Upper lobe of right lung (tissue), 1 donor: ENCODE measurements at places on chromosomes 16 and 17.

- peak; percentile 22 for DNase-seq
Measured at GRCh38 chr16:67017421-67017750, 11.6 kb upstream of the CBFB start.

GRCh38 chr16:75011634-75012307, 12.9 kb downstream of the ZNRF1 start:
- DNase-seq: no peak

DNA sequence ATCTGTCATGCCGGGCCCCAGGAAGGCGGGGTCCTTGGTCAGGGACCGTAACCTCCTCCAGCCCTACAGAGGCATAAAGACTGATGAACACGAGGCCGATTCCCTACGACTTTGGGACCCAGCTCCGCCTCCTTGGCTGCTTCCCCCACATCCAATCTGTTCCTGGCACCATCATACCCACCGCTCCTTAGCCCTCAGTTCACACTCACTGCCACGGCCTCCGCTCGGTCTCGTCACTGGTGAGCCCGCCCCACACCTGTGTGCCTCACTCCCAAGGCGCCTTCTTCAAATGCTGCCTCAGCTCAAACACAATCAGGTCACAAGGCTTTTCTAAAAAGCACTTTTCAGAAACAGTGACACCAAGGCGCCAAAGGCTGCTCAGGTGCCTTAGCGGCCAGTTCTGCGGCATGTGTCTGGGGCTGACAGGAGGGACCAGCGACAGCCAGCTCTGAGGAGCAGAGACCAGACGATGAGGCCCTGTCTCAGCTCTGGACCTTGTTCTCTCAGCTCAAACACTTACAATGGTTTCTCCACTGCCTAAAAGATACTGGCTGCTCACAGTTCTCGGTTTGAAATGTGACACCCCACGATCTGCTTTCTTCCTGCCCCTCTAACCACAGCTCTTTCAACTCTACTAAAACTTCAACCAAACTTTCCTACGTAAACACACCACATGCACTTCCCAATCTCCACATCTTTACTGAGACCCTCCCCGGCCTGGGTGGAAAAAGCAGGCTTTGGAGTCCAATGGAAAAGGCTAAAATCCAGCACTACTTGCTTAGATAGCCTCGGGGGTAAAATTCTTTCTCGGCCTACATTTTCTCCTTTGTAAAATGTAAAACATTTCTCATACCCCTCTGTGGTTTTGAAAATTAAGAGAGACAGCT, 33.2 kb downstream of the CYB5D2 start:
- DNase-seq: no peak

DNA sequence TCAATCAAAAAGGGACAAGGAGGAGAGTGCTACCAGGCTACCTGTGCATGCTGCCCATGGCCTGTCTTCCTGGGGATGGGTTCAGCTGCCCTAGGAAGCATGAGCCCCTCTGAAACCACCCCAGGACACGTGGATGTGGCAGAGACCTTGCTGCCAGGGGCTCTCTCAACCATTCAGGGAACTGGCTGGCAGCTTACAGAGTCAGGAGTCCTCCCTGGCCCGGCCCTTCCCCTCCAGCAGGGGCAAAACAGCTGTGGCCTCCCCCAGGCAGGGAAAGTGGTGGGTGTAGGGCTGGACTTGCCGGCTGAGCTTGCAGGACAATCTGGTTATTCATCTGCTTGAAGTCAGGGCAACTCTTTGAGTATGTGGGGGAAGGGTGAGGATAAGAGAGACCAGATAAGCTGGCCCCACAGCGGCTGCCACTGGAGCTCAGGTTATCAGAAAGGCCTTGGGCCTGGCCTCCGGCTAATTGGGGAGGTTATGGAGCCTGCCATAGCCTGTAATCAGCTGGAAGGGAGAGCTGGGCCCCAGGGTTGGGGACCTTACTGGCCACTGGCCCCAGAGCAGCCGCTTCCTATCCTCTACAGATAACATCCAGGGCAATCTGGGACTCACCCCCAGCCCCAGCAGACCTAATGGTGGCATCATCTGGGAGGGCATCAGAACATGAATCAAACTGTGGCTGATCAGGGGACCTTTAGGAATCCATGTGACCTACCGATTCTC, 5.6 kb upstream of the TBX2 start:
- DNase-seq: no peak

DNA sequence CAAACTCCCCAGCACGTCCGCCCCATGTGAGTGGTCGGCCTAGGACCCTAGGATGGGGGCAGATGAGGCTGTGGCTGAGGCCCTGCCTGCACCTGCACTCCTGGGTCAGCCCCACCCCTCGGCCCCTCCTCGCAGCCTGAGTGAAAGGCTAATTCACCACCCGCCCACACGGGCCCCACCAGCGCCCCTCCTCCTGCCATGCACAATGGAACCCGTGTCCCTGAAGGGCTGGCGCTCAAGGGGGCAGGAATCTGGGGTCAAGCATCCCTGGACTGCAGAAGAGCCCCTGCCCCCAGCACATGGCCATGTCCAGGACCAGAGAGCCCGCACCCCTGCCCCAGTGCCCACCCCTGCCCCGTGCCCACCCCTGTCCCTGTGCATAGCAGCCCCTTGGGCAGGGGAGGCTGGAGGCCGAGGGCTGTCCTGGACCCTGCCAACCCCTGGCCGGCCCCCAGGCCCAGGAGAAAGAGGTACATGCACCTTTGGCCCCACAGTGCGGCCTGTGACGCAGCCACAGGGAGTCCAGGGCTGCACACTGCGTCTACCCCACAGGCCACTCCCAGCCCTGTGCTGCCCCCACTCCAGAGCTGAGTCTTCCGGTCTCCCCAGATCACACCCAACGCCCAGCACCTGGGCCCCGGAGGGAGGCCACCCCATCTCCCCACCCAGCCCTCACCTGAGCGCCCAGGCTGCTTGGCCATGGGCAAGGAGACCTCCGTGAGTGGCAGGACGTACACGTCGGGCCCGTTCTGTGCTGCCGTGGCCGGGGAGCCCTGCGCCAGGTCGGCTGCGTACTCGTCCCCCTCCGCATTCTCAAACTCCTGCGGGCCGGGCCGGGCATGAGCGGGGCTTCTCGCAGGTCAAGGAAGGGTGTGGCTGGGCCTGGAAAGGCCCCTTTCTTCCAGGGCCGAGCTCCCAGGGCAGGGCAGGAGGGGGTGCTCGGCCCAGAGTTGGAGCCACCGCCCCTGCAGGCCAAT, 34.6 kb upstream of the PVALEF start:
- DNase-seq: peak; percentile 79

- DNase-seq: no peak
Measured at GRCh38 chr16:4780235-4780634, 7.9 kb downstream of the SEPTIN12 start.

- no peak for DNase-seq
Measured at GRCh38 chr16:64715624-64716023, 406.2 kb downstream of the CDH11 start.

DNA sequence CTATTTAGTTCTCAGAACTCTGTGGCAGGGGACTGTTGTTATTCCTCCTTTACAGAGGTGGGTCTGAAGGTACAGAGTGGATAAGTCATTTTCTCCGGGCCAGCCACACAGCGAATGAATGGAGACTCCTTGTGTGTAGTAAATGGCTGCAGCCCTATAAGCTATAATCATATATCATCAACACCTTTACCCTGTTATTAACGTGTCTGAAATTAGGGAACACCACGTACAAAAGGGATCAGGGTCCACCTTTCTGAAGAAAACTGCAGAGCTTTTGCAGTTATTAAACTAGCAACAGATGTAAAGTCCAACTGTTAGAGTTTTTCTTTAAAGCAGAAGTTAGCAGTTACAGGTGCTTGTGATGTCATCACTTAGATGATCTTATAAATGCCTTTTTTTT, 696.7 kb downstream of the MAF start:
- no peak for DNase-seq

DNA sequence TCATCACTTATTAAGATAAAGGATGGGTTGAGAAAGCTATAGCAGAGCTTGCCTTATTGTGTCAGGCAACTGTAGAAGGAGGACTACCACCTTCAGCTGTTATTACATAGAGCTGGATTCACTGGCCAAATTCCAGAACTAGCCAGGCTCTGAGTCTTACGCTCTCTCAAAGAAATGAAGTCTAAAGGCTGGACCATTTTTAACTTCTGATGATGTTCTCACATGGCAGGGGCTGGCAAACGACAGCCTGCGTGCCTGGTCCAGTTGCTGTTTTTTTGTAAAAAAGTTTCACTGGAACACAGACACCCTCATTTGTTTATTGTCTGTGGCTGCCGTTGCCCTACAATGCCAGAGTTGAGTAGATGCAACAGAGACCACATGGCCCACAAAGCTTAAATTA, 21.2 kb downstream of the TRAF4 start:
- no peak for DNase-seq

- peak; percentile 95 for DNase-seq
Measured at GRCh38 chr16:68529931-68530701, 9.0 kb upstream of the ZFP90 start.

DNA sequence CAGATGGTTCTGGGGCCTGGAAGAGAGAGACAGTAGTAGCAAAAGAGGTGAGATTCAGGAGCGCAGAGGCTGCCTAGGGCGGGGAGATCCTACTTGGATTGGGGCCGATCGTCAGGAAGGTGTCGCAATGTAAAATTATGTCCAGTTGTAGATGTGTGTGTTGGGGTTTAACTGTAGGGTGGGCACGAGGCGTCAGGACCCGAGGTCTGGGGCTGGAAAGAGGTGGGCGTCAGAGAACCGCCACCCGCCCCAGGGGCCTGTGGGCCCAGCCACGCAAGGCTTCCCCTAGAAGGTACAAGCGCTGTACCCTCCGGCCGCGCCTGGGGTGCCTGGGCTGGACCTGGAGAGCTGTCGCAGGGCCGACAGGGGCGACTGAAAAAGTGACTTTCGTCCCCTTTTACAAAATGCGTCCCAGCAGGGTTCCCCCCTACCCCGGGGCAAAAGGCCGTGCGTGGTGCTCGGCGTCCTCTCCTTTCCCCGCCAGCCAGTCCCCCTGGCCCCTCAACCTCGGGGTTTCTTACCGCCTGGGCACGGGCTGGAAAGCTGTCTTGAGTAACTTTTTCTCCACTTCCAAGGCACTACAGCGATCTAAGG, 2.8 kb downstream of the IRX3 start:
- DNase-seq: no peak

DNA sequence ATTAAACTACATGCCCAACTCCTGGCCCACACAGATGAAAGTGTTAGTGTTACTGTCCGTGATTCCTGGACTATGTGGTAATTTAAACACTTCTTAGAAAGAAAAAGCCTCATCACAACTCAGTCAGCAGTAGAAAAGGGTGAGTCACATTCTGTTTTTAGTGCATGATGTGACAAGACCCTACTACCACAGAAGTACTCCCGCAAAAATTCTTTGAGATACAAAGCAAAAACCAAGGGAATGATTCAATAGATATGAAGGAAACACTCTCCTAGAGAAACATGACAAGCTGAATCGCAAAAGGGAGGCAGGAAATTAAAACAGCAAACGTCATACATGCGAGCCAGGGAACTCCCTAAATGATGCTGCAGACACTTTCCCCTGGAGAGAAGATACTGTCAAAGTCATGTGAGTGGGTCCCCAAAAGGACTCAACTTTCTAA, 14.4 kb downstream of the SNN start:
- no peak for DNase-seq

GRCh38 chr17:39653662-39654331, 11.4 kb upstream of the TCAP start:
- peak; percentile 84 for DNase-seq

- no peak for DNase-seq
Measured at GRCh38 chr16:28151180-28151579, 60.6 kb downstream of the XPO6 start.

- DNase-seq: no peak
Measured at GRCh38 chr16:67035364-67035763, 6.4 kb downstream of the CBFB start.

DNA sequence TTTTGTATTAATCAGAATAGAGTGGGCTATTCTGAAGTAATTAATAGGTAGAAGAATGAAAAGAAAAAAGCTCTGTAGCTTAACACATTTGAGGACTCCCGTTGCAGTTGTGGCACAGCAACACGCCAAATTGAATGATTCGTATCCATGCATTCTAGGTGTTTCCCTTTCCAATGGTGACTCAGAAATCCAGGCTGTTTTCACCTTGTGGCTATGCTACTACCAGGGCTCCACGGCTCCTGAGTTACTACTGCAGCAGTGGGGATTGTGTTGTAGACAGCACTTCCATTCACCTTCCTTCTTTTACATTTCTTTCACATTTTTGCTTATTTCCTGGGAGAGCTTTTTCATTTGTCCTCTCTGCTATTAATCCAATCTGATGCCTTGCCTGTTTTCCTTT, 1616.4 kb downstream of the CDH8 start:
- DNase-seq: no peak

GRCh38 chr17:62808576-62808970, 459 bp upstream of the MARCHF10 start:
- no peak for DNase-seq

DNA sequence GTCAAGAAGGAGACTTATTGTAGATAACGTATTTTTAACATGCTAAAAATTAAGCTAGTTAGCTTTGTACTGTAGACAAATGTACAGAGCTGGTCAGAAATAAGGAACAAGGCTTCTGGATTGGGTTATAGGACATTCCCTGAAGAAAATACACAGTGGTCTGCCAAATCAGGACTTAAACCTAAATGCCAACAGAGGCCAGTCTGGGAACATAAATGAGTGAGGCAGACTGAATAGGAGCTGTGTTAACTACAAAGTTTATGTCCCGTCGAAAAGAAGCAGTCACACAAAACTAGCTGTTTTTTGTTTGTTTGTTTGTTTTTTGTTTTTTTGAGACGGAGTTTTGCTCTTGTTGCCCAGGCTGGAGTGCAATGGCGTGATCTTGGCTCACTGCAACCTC, 120.4 kb upstream of the C17orf78 start:
- DNase-seq: no peak

DNA sequence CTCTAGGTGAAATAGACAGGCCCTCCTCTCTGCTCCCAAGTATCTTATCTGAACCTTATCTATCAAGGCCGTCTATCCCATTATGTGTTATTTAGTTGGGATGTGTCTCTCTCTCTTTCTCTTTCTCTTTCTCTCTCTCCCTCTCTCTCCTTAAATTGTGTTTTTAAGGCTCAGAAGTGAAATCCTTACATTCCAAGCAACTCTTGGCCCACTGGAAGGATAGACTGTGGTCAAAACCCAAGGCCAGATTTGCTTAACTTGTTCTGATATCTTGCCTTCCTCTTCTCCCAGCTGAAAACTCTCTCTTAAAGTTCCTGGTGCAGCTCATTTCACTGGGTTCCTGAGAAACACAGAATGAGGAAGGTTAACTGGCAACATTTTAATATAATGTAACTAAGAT, 14.7 kb downstream of the CDRT4 start:
- DNase-seq: no peak

- DNase-seq: no peak
Measured at GRCh38 chr17:77437747-77438146, 297.0 kb downstream of the SEC14L1 start.

- DNase-seq: no peak
Measured at GRCh38 chr16:28186752-28187151, 25.0 kb downstream of the XPO6 start.

- no peak for DNase-seq
Measured at GRCh38 chr16:87098976-87099720, 218.0 kb downstream of the C16orf95 start.

DNA sequence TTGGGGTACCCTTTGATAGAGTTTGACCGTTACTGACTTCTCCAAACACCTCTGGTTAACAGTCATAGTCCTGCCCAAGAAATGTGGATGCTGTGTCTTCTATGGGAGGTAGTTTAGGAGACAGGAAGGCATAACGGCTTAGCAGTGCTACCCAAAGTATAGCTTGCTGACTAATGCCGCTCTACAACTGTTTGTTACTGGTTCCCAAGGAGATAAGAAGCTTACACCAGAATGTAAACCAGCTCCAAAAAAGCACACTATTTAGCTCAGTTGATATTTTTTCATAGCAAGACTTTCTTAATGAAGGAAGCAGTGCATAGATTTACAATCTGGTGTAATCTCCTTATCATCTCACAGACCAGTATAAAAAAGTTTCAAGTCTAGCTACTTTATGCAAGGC, 95.7 kb downstream of the HS3ST3B1 start:
- no peak for DNase-seq
